Naive thymus-derived CD4-positive, alpha-beta T cell (primary cell): ENCODE measurements at places on chromosomes 3 and 15. TPM values are rescaled to one million over a fixed set of nuclear protein-coding genes. Genes with fewer than 3 reads are reported as not detected.

Gene MESP2
- total RNA-seq, result not detected

Gene MESP1
- total RNA-seq, result 0.38 TPM

Gene AADACL2
- not detected in 2 replicates for total RNA-seq

Gene C3orf22
- not detected in 2 replicates for total RNA-seq

Gene SPINT1
- 4.1 and 4.9 TPM in 2 replicates for total RNA-seq

DNA sequence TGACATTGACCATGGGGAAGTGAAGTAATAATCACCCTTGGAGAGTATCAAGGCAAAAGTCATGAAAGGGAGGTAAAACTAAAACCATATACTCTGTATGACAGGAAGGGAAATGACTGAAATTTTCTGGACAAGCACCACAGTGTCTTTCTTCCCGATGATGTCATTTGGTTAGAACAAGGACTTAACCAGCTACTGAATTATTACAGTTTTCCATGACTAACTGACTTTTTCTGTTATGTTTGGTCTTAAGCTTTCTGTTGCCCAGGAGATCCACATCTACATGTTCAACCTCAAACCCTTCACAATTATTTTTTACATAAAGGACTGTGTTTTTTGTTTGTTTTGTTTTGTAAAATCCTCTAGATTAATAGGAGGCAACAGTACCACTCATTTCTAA, 191.9 kb upstream of the IL12A start:
- no peak overlapping the region for H3K4me3 ChIP-seq
- H3K27ac ChIP-seq, result no peak overlapping the region
- DNase-seq, result no peak

GRCh38 chr3:15452961-15453360, 25.6 kb downstream of the EAF1 start:
- no peaks in the 10 kb centered on the region for H3K36me3 ChIP-seq
- no peaks in the 10 kb centered on the region for H3K4me1 ChIP-seq
- H3K27me3 ChIP-seq, result no peaks in the 10 kb centered on the region
- DNase-seq, result no peak

- DNase-seq, result no peak
- no peak overlapping the region for H3K27ac ChIP-seq
- H3K36me3 ChIP-seq, result no peaks in the 10 kb centered on the region
- no peaks in the 10 kb centered on the region for H3K4me1 ChIP-seq
These were observed 36.8 kb downstream of the HGD start for GRCh38 chr3:120645083-120645845.

DNA sequence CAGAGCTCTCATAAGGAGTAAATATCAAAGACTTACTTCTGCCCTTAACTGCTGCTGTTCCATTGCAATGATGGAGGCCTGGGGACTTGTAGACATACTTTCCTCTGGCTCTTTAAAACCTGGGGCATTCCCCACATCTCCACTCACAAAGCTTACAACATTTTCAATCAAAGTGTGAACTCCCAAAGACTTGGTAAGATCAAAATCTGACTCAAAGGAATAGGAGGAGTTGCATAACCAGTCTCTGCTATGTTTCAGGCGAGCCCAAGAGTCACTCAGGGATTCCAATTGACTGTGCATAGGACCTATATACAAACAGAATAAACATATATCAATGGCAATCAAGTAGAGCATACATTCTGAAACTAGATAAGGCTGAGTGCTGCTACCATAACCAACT, 101.5 kb downstream of the FBXL22 start:
- H3K4me3 ChIP-seq, result no peak overlapping the region
- peaks cover 42% of the 10 kb centered on the region for H3K36me3 ChIP-seq
- H3K27ac ChIP-seq, result no peak overlapping the region
- H3K4me1 ChIP-seq, result no peaks in the 10 kb centered on the region

- no peaks in the 10 kb centered on the region for H3K4me1 ChIP-seq
- no peak overlapping the region for H3K27ac ChIP-seq
- H3K4me3 ChIP-seq, result no peak overlapping the region
- H3K36me3 ChIP-seq, result no peaks in the 10 kb centered on the region
- no peaks in the 10 kb centered on the region for H3K27me3 ChIP-seq
These were observed 1.6 kb downstream of the GRIP2 start for GRCh38 chr3:14538451-14539088.

DNA sequence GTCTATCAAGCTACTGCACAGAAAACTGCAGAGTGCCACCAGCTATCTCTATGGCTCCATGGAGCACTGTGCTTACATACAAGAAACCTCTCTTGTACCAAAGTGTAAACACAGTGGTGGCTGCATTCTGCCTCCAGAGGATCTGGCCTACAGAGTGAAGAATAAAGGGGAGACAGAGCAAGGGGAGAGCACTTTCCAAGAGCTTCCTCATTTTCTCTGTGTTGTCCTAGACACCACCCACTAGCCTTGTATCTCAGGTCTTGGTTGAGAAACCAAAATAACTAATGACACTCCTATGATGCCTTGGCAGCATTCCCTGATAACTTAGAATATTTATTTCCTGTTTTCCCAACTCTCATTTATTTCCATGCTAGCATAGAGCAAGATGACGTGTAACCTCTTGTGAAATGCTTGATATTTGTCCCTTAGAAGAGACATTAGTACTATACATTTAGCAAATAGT, 56.9 kb upstream of the PHLDB2 start:
- no peaks in the 10 kb centered on the region for H3K4me1 ChIP-seq
- no peak overlapping the region for H3K27ac ChIP-seq
- no peak overlapping the region for H3K4me3 ChIP-seq
- no peaks in the 10 kb centered on the region for H3K27me3 ChIP-seq
- no peak for DNase-seq

DNA sequence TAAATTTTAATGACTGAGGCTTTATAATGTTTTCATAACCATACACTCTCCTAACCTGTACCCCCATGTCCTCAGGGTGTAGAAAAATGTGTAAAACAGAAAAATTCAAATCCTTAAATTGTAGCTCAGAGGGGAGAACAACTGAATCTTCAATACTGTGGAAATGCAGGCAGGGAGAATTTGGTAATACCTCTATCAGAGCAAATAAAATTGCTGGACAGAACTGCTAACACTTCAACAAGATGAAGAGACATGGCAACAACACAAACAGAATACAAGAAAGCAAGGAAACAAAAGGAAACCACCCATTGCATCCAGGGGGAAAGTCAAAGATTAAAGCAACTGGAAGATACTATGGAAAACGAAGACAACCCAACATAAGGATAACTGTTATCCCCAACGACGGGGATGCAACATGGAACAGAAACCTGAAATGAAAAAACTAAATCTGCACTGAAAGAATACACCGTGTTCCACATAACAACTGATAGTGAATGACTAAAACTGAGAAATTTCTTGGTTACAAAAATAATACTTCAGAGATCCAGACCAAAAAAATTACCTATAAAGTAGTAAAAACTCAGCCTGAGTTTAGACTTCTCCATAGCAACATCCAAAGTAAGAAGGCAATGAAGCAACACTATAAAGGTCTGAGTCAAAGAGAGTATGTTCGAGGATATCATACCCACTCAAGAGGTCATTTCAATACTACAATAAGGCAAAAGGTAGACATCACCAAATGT, 48.5 kb downstream of the HACD2 start:
- H3K4me1 ChIP-seq, result no peaks in the 10 kb centered on the region
- H3K27ac ChIP-seq, result no peak overlapping the region
- no peak overlapping the region for H3K4me3 ChIP-seq
- DNase-seq, result no peak
- no peaks in the 10 kb centered on the region for H3K27me3 ChIP-seq

GRCh38 chr15:35998663-35999602, 453.0 kb upstream of the DPH6 start:
- no peaks in the 10 kb centered on the region for H3K4me1 ChIP-seq
- no peak overlapping the region for H3K4me3 ChIP-seq
- DNase-seq, result no peak
- H3K27me3 ChIP-seq, result no peaks in the 10 kb centered on the region
